Activated T-cell treated with anti-CD3 and anti-CD28 coated beads, Interleukin-2, amount 50 U/mL, for 48 hours (primary cell): ENCODE measurements at places on chromosomes 16 and 17.
A peak's percentile ranks its signal among the peaks of the same experiment; 100 is the strongest.

- DNase-seq: no peak
Measured at GRCh38 chr16:23729503-23730424, 16.7 kb upstream of the ERN2 start.

- DNase-seq: no peak
Measured at GRCh38 chr17:44988044-44988942, 20.2 kb upstream of the C1QL1 start.

DNA sequence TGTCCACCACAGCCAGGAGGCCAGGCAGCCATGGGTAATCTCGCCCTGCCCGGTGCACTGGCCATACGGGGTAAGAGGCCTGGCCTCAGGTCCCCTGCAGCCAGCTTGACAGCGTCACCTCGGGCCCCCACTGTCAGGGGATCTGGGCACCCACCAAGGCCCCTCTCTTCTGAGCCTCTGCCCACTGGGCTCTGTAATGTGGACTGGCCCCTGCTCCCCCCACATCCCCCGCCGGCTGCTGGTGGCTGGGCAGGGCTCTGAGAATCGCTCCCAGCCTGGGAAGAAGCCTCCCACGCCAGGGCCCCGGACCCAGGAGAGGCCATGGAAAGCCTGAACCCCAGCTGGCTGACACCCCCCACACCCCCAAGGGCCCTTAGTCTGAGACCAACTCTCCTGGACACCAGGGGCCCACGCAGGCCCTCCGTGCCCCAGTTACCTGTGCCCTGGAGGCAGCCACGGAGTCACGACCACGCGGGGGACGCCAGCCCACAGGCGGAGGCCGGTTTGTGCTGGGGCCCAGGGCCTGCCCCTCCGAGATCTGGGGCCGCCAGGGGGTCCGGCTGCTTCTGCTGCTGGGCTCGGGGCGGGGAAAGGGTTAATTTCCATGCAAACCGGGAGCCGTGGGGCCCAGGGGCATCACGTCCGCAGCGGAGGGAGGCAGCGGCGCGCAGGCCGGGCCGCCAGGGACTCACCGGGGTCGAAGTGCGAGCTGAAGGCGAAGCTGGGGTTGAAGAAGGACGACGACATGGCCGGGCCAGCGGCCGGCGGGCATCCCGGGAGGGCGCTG, at the start of gene PVALEF:
Gene PVALEF (plus strand): TSS at position 262 of the 787 bp plus-strand sequence. CDS start 15,720 bp downstream, outside the sequence.
- DNase-seq: no peak

- DNase-seq: no peak
Measured at GRCh38 chr17:39935909-39936308, 8.4 kb downstream of the LRRC3C start.

DNA sequence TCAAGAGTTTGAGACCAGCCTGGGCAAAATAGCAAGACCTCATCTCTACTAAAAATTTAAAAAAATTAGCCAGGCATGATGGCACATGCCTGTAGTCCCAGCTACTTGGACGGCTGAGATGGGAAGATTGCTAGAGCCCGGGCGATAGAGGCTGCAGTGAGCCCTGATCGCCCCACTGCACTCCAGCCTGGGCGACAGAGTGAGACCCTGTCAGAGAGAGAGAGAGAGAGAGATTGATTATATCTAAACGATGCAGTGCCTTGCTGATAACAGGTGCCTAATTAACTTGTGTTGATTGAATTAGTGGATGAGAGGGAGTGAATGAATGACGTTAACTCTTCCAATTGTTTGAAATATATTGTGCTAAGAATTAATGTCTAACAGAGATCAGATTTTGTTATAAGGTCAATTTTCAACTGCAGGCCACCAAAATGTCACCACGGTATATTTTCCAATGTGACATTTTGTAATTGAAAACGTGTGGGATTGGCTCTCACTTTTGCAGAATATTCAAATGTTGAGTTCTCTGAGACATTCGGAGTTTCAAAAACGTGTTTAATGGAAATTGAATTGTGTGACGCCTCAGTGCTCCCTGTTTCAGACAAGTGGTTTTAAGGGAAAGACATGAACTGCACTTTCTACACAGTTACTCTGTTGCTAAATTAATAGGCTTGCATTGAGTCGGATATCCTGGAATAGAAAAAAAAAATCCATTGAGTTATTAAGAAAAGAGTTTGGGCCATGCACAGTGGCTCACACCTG, 53.6 kb downstream of the ABAT start:
- DNase-seq: no peak

DNA sequence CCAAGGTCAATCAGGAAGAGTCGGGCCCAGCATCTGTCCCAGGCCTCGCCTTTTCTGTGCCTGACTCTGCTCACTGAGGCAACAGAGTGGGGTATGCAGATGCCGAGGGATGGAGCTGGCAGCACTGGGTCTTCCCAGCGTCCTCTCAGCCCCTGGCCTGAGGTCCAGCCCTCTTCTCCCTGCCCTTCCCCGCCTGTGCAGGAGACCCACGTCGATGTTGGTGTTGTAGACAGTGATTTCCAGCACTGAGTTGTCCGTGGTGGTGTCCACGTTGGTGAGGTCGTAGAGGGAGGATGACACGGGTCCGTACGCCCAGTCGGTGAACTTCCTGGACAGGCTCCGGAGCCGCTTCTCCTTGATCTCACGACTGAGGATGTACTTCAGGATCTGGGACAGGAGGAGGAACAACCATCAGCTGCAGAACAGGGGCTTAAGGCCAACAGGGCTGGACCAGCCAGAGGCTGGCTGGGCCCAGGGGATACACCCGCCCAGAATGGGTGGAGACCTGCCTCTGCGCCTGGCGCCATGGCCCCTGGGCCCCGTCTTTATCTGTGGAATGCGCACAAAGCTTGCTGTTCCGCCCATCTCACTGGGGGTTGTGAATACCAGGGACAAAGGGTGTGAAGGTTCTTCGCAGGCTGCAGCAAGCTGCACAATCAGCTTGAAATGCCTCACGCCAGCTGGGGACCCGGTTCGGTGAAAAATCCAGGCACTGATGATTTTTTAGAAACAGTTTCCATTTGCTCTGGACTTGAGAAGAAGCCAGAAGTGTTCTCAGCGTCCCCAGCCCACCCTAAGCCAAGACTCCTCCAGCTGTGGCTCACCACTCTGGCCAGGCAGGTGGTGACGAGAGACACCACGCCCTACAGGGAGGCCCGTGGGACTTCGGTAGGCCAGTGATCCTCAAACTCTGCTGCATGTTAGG, 27.5 kb downstream of the TRPV3 start:
- DNase-seq: no peak

DNA sequence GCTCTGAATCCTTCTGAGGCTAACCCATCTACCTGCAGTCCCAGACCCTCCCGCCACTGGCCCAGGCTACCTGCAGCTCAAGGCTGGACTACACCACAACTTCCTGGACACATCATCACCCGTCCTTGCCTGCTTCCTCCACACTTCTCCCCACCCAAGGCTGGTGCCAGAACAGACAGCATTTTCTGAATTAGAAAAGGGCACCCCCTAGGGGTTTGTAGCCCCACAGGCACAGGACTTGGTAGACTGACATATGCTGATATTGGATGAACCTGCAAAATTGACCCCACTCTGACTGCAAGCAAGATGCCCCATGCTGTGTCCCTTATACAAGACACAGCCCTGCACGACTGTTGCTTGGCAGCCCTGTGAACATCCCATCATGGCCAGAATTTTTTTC, 271.5 kb upstream of the C16orf82 start:
- peak; percentile 32 for DNase-seq

GRCh38 chr17:47942096-47942510, 732 bp downstream of the PNPO start:
- DNase-seq: peak; percentile 42

- DNase-seq: no peak
Measured at GRCh38 chr17:53168413-53168812, 654.3 kb upstream of the KIF2B start.

- DNase-seq: no peak
Measured at GRCh38 chr17:63983320-63983719, 10.6 kb upstream of the SCN4A start.

- DNase-seq: peak; percentile 89
Measured at GRCh38 chr17:50783193-50783660, 15.9 kb upstream of the ANKRD40CL start.

GRCh38 chr17:12631076-12631475, 34.6 kb upstream of the MYOCD start:
- DNase-seq: no peak

GRCh38 chr16:11007714-11008280, 63.4 kb downstream of the CLEC16A start:
- DNase-seq: no peak

GRCh38 chr17:32111141-32111771, 31.0 kb upstream of the RHOT1 start:
- DNase-seq: peak; percentile 57

GRCh38 chr16:10834766-10835165, 16.2 kb upstream of the TVP23A start:
- DNase-seq: no peak

GRCh38 chr17:43698678-43699437, 37.1 kb upstream of the MEOX1 start:
- no peak for DNase-seq

GRCh38 chr17:73335591-73336407, 24.0 kb upstream of the CDC42EP4 start:
- DNase-seq: no peak

- DNase-seq: no peak
Measured at GRCh38 chr17:77308861-77309726, 168.3 kb downstream of the SEC14L1 start.

DNA sequence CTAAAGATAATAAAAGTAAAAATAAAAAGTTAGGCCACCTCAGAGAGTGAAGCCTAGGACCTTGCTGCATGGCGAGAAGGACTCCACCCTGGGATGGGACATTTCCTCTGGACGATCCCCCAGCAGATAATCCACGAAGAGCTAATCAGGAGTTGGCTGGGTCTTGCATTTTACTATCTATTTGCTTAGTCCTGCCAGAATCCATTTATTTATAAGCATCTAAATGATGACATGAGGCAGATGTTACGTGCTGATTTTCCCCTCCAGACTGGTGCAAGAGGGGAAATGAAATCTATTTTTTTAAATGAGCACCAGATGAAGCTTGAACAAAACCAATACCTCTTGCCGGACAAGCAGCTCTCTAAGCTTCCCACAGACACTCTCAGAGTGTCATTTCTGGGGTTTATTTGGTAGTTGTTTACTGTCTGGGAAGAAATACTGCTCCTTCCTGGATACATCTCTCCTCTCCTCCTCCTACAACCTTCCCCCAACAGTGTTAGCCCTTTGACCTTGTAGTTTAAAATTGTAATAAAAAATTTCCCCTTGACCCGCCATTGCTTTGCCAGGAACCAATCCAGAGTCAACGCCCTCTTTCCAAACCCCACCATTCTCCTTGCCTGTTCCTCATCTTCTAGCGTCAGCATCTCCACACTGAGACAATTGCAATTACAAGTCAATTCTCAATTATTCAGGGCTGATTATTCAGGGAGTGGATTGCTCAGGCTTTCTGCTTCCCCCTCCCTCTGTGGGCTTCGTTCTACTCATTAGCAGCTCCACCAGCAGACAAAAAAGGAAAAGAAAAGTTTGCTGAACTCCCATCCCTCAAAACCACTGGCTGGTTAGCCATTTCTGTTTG, 63.0 kb downstream of the GSG1L start:
- DNase-seq: no peak

GRCh38 chr17:76630151-76630550, 13.4 kb downstream of the ST6GALNAC1 start:
- DNase-seq: no peak

DNA sequence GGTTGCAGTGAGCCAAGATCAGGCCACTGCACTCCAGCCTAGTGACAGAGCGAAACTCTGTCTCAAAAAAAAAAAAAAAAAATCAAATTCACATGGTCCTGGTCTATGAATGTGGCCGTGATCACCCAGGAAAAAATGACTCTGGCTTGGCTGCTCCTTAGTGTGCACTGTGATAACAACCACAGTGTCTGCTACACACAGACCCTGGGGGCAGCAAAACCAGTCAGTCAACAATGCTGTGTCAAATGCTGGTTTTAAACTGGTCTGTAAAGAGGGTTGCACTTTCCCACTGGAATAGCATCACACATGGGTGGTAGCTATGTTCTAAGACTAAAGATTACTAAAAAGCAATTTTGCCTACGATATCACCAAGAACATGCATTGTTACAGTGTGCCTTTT, 71.0 kb downstream of the ARHGAP17 start:
- no peak for DNase-seq

DNA sequence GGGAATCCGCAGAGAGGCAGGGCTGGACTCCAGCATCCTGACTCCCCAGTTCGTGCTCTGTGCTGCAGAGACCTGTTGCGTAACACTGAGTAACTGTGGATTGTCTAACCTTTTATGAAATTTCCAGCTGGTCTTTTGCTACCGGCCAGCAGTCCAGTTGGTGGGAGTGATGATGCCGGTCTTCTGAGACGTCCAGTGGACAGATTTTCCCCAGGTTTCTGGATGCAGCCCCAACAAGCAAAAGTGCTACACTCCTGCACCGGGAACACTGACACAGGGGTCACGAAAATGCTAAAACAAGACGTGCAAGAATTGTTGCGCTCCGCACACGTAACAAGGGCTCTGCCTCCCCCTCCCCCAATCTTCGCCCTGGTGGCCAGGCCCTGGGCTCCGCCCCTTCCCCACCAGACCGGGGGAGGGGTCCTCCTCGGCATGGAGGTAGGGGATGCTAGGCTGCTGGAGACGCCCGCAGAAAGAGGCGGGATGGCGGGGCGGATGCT, 701 bp upstream of the MRC2 start:
- peak; percentile 41 for DNase-seq

- no peak for DNase-seq
Measured at GRCh38 chr17:48486557-48486956, 44.3 kb downstream of the HOXB1 start.

DNA sequence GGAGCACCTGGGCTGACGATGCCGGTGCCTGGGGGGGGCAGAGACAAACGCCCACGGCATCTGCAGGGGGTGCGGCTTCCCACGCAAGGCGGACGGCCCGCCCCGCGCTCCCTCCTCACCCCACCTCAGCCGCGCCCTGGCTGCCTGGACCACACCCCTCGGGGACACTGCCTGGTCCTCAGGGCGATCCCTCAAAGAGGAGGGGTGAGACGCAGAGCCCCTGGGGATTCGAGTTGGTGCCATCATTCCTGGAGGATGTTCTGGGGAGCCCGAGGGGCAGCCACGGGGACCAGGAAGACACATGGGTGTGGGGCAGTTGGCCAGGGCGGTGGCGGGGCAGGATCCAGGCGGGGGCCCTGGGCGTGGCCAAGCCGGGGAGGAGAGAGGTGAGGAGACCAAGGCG, 3.9 kb downstream of the IGFALS start:
- DNase-seq: no peak
